ENCODE measurements at places on chromosomes 6 and 20.

- DNase-seq: no peak
Observed at GRCh38 chr20:32391003-32391402, 32.9 kb downstream of the ASXL1 start.

DNA sequence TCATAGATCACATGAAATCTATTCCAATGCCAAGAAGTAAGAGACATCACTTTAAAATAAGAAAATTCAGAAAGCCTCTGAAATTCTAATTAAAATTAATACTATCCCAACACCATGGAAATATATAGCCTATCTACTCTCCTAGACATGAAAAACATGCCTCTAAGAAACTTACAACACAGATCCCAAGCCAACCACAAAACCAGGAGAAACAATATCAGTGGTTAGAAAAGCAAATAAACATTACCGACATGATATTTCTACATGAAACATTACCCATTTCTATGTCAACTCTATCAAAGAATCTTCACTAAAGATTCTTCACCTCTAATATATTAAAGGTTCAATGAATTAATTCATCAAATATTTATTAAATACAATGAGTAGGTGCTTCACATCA, 4.8 kb downstream of the EPB41L2 start:
- no peak for DNase-seq

DNA sequence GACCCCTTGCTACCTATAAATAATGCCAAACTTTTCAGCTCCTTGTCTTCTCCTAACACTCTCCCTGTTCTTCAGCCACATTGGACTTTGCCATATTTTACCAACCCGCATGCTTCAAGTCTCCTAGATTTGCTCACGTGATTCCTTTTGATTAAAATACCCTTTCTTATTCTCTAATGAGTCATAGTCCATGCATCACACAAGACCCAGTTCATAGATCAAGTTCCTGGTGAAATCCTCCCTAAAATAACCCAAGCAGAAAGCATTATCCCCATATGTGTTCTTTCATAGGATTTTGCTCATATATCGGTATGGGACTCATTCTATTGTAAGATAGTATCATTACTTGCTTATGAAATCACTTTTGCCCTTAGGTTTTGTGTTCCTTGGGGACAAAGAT, 108.9 kb upstream of the STXBP5 start:
- no peak for DNase-seq

DNA sequence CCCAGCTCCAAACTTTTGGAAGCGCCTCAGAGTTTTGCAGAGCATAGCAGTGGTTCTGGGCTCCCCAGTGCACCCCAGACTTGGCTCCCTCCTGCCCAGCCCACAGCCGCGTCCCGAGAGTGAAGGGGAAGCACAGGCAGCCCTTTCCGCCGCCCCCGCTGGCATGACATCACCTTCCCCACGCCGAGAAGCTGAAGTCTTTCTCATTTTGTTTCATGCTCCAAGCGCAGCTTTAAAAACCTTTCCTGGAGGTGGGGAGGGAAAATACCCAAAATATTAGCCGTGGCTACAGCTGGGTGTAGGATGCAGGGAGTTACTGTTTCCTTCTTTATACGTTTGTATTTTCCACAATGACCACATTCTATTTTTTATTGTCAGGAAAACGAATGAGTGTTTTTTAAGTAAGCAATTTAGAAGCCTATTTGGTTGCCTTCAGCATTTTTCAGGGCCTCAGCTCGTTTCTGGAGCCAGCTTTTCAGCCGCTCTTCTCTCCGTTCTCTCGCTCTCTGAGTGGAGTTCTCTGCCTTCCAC, 72.9 kb downstream of the SNX5 start:
- DNase-seq: peak; percentile 29

DNA sequence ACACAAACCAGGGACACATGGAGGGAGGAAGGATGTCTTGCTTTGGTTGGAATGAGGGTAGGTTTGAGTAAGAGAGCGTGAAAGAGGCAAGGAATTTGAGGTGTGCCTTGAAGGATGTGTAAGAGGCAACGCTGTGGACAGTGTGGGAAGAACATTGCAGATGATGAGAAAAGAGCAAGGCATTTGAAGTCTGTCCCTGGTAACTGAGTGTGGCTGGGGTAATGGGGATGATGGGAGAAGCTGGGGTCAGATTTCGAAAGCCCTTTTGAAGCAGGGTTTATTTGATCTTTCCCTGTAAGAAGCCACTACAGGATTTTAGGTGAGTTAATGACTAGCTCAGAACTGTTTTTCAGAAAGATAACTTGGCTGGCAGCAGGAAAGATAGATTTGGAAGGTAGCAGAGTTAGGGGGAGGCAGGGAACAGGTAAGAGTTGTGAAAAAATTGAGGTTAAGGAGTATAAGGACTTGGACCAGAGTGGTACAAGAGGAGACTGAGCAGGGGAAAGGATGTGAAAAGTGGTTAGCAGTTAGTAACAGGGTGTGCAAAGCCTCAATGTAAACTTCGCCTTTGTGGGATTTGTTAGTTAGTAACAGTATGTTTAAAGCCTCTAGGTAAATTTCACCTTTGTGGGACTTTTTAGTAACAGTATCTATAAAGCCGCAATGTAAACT, 17.7 kb downstream of the UTRN start:
- no peak for DNase-seq

DNA sequence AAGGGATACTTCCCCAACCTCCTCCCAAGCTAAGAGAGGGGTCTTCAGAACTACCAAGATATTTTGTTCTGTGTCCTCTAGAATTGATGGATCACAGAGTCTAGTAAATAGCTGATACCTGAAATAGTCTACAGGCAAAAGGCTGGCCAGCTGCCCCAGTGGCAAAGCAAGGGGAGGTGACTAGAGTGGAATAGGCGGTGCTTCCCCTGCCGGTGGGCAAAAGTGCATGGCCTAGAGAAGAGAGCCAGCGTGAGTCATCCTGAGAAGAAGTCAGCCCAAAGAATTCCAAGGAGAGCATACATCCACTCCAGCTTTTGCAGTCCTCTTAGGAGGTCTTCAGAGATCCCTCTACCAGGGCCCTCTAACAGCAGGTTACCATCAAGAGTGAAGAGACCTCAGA, 14.7 kb downstream of the DPPA5 start:
- DNase-seq: no peak

GRCh38 chr6:157260735-157261410, 62.4 kb downstream of the TMEM242 start:
- no peak for DNase-seq

- DNase-seq: no peak
Observed at GRCh38 chr20:51004305-51004727, 18.6 kb downstream of the KCNG1 start.

- DNase-seq: no peak
Observed at GRCh38 chr6:110543106-110543505, 66.7 kb upstream of the SLC22A16 start.

- DNase-seq: no peak
Observed at GRCh38 chr6:15409301-15410125, 163.6 kb downstream of the JARID2 start.

DNA sequence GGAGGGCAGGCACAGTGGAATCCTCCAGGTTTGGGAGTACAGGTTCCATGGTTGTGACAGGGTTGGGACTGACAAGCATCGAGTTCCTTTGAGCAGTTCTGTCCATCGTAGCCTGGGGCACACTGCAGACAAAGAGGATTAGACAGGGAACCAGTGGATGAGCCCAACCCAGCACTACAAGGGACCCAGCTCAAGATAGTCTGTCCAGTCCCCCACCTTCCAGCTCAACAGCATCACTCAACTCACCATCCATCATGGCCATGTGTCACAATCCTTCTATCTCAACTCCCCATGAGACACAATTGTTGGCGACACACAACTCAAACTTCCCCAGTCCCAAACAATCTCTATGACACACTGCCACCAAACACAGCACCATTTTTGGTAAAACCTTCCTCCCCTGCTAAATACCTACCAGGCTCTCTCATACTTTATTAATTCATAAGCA, 11.8 kb upstream of the GPSM3 start:
- no peak for DNase-seq

GRCh38 chr6:37262446-37263026, 4.6 kb upstream of the TMEM217 start:
- no peak for DNase-seq

DNA sequence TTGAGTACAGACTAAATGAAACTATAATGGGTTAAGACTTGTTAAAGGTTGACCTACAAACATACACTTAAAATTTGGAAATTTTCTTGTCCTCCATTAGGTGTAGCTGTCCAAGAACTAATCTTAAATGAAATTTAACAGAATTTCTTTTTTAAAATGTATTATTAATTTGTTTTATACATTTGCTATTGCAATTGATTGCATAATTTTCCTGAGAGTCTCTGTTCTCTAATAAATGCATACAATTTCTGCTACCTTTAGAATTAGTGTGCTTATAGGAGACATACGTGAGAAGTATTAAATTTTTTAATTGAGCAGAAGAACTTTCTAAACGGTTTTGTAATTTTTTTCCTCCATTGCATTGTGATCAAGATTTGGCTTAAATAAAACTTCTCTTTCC, 1.5 kb downstream of the FAM135A start:
- DNase-seq: no peak

DNA sequence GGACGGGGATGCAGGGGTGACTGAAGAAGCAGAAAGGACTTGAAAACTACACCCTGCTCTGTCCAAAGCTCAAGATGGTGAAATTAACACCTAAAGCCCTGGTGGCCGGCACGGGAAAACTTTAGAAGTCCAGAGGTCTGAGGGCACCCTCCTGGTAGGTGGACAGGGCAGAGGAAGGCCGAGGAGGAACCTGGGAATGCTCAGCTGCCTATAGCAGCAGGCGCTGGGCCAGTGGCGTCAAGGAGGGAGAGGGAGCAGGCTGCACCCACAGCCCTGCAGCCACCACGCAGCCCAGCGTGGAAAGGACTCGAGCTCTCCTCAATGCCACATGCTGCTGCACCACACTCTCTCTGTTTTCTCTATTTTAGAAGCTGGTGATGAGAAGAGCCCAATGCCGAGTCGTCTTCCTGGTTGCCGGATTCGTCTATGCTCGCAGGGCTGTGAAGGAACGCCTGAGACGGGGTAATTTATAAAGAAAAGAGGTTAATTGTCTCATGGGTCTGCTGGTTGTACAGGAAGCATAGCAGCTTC, 248.3 kb upstream of the AFDN start:
- DNase-seq: no peak

GRCh38 chr20:45339084-45339483, 9.1 kb downstream of the SDC4 start:
- no peak for DNase-seq

DNA sequence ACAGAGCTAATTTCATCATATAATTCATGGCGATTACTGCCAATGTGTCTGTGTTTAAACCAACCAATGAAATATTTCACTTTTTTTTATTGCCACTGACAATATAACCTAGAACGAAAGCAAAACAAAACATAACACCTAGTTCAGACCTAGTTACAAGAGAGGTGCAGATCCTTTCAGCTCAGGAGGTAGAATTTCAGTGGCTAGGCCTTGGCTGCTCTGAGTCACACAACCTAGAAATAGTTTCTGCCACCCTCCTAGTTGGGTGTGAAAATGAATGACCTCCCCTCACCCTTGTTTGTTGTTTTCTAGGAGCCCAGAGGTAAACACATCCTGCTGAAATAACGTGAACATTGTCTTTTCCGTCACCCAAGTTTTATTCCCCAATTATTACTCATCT, 356.3 kb downstream of the HTR1B start:
- no peak for DNase-seq

DNA sequence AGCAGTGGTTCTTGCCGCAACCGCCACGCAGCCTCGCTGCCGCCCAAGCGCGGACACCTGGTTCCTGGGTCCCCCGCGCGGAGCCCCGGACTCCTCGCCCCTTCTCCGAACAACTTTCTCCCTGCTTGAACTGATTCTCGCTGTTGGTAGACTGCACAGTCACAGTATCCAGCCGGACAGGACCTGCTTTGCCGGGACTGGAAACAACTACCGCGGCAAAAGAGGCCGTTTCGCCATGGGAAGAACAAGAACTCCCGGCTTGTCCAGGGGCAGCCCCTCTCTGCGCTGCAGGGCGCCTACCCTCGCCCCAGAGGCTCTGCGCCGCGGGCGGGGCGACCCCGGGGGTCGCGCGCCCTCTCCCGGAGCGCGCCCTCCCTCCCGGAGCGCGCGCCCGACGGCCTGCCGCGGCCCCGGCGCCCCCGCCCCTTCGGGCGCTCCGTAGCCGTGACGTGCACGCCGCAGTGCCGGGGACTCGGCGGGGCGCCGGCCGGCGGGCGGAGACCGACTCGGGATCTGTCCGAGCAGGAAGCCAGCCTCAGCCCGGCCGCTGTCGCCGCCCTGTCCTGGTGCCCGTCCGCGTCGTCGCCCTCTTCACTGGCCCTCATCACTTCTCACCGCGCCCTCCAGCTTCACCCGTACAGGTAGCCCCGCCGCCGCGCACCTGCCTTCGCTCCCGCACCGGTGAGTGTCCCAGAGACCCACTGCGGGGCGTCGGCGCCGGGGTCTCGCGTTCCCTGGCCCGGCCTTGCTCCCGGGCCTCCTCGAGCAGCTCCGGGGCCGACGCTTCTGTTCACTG, at the start of gene MYO6:
Gene MYO6 (plus strand): TSS at position 497 of the 796 bp plus-strand sequence. CDS start 68,309 bp downstream, outside the sequence.
- peak; percentile 31 for DNase-seq

DNA sequence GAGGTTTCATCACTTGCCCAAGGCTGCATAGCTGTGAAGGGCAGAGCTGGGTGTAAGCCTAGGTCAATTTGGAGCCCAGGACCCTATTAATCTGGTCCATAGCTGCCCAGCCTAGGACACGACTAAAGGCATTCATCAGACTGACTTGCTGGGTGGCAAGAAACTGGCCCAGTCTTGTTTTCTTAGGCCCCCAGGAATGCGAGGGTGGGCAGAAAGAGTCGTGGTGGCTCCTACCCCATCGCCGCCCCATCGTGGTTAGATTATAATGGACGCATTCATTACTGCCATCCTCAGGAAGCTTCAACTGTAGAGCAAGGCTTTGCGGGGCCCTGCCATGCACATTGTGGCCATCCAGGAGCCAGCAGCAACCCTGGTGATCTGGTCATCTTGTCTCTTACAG, 16.1 kb downstream of the DYNLRB1 start:
- no peak for DNase-seq

GRCh38 chr6:159985296-159985945, 16.5 kb downstream of the IGF2R start:
- DNase-seq: no peak

GRCh38 chr6:10582774-10583508, 61.8 kb downstream of the GCNT2 start:
- DNase-seq: no peak

GRCh38 chr20:50107796-50108331, 5.1 kb downstream of the UBE2V1 start:
- no peak for DNase-seq

GRCh38 chr6:40584741-40585140, 2.4 kb downstream of the LRFN2 start:
- DNase-seq: no peak

DNA sequence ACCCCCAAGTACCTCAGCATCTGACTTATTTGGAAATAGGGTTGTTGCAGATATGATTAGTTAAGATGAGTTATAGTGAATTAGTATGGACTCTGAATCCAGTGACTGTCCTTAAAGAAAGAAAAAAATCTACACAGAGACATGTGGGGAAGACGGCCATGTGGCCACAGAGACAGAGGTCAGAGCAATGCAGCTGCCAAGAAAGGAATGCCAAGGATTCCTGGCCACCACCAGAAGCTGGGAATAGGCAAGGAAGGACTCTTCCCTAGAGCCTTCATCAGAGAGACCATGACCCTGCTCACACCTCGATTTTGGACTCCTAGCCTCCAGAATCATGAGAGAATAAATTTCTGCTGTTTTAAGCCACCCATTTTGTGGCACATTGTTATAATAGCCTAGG, 81.8 kb downstream of the FYN start:
- DNase-seq: no peak
